ENCODE measurements at places on chromosomes 1 and 21.

GRCh38 chr1:16078925-16079656, 5.6 kb upstream of the FAM131C start:
- DNase-seq = peak; percentile 69

- DNase-seq = no peak
Observed at GRCh38 chr1:202034683-202035462, 24.5 kb downstream of the ELF3 start.

DNA sequence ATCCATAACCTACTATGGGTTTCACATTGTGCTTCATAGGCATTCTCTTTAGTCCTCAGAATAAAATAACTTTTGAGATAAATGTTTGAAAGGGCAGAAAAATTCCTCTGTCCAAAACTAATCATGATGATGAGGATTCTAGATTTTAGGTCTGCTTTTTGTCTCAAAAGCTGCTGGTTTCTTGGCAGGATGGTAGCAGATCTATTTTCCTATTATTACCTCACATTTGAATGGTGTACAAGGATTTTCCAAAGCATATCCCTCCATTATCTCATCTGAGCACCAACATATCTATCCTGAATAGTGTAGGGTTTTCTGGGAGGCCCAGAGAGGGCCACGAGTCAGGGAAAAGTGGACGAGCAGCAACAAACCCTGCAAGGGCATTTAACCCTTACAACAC, 201.9 kb downstream of the PLPP3 start:
- no peak for DNase-seq

GRCh38 chr1:177976596-177976995, 6.7 kb upstream of the SEC16B start:
- DNase-seq = no peak

GRCh38 chr1:58884706-58885661, 101.1 kb upstream of the JUN start:
- no peak for DNase-seq

DNA sequence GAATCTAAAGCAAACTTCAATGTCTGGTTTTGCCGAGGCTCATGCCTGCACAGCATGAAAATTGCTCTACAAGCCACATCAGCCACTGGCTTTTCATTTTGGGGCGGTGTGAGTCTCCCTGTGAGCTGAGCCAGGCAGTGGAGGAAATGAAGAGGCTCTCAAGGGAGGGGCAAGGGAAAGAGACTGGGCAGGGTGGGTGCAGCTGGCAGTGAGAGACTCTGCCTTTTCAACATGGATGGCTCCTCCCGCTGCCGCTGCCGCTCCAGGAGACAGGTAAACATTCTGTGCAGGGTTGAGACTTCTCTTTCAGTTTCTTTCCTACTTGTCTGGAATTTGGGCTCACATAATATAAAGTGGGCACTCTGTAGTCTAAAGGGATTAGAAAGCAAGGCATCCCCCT, 11.3 kb upstream of the CTSE start:
- DNase-seq = peak; percentile 71

GRCh38 chr1:226778657-226779058, 39.6 kb upstream of the ITPKB start:
- no peak for DNase-seq

- DNase-seq = no peak
Observed at GRCh38 chr1:69993810-69994209, 211.6 kb downstream of the LRRC40 start.

GRCh38 chr1:176961678-176962077, 202.8 kb downstream of the ASTN1 start:
- DNase-seq = no peak

GRCh38 chr1:183936791-183937190, 100.7 kb downstream of the COLGALT2 start:
- DNase-seq = no peak

- no peak for DNase-seq
Observed at GRCh38 chr21:14492931-14493330, 53.2 kb downstream of the SAMSN1 start.

DNA sequence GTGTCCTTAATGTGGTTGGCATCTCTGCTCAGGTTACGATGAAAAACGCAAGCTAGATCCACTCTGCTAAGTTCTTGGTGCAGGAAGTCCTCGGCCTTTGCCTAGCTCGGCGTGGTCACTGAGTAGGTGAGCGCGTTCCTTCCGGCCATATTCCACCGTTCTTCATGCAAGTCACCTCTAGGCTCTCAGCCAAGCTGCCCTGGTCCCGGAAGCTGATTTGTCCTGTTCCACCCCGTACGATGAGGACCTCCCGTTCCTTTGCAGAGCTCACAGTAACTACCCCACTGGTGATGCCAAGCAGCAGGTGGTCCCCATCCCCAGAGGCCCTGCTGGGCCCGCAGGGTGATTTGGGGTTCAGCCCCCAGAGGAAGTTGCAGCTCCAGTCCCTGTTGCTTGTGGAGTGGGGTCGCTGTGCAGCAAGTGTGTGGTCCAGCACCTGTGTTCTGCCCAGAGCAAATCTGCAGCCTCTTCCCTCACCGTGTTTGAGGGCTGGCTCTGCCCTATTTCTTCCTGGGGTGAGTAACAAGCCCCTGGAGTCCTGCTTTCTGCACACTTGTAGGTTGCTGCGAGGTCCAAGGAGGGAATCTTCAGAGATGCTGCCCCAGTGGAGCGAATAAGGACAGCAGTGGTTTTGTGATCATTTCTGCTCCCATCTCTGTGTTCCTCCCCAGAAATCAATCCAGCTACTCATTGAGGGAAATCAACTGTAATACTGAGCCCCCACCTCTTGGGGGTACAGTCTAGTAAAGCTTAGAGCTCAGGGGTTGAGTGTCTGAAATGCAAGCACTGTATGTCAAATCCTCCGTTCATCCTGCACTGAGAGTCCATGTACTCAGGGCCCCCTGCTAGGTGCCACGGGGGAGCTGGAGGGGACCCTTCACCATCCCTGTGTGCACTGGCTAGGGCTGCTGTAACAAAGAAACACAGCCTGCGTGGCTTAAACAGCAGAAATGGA, 2.3 kb downstream of the UMODL1 start:
- no peak for DNase-seq

- no peak for DNase-seq
Observed at GRCh38 chr1:65866439-65866838, 73.7 kb downstream of the PDE4B start.

GRCh38 chr1:247288341-247288740, 32.5 kb downstream of the VN1R5 start:
- no peak for DNase-seq

DNA sequence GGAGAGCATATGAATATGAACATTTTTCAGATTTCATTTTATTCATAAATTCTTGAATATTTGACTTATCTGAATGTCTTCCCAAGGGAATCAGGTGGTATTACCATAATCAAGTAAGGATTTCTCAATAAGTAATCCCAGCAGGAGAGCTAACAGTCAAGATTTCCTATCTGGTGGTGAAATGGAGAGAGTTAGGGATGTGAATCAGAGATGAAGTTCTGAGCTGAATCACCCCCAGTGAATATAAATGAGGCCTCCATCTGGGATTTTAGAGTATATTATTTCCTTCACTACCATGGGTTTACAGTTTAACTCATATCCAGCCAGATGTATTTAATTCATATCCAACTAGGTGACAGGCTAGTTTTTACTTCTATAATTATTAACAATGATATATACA, 61.5 kb upstream of the RGS2 start:
- no peak for DNase-seq

DNA sequence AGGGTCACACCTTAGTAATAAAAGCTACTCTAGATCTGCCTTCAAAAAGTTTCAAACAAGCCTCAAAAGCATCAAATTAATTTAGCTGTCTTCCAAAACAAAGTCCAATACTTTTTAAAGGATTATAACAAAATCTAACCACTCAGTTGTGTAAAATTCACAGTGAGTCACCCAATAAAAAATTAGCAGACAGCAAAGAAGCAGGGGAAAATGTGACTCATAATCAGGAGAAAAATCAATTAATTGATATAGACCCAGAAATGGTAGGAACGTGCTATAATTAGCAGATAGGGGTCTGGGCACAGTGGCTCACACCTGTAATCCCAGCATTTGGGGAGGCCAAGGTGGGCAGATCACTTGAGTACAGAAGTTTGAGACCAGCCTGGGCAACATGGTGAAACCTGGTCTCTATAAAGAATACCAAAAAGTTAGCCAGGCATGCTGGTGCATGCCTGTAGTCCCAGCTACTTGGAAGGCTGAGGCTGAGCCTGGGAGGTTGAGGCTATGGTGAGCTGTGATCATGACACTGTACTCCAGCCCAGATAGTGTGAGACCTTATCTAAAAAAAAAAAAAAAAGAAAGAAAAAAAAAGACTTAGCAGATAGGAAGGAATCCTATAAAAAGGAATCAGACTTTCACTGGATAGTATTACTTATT, 8.1 kb upstream of the MYOG start:
- no peak for DNase-seq

DNA sequence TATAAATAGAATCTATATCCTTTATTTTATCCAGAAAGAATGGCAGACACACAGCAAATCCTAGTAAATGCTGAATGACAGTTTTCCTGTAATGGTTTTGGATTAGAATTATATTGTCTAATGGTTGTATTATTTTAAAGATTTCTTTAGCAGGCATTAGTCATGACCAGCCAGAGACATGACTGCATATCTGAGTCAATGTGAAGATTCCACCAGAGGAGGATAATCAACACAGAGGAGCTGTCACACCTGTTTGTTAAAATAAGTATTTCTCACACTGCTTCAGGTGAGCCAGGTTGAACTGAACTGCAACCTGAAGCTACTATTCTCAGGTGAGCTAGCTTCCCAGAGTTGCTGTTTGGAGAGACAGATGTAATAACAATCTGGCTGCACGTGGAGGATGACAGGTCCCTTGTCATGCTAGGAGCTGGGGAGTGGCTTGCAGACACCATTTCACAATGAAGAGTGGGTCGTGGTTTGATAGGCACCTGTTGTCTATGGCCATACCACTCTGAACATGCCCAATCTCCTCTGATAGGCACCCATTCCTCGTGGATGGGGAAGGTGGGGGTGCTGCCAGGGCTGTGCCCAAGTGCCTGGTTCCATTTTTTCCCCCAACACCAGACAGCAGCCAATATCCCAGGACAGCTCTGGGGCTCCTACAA, 94.3 kb downstream of the KCNJ6 start:
- no peak for DNase-seq

DNA sequence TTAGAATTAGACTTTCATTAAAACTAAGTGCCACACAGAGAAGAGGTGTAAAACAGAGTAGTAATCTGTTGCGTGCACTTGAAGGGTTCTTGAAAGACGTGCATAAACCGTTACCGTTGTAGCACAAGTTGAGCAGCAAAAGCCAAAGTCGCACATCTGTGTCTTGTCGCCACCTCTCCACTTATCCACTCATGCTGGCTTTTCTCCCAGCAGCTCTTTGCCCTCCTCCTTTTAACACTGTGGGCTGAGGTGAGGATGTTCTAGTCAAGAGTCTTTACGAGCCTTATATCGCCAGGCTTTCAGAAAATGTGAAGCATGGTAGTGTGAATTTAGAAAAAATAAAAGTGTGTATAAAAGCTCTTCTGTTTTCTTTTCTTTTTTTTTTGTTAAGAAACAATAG, 48.0 kb downstream of the NR5A2 start:
- no peak for DNase-seq

DNA sequence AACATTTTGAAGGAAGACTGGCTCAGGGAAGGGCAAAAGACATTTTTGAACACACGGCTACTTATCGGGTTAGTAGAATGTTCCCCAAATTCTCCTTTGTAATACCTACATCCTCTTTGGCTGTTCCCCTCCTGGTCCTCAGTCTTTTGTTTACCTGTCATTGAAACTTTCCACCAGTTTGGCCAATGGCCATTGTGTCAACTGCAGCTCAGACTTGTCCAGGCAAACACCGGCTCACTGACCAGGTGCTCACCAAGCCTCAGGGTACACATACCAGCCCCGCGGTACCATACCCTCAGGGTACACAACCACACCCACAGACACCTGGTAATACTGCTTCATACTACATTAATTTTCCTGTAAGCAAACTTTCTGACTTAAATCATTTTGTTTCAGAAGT, 84.8 kb upstream of the ZNF648 start:
- DNase-seq = no peak

GRCh38 chr1:178945763-178946266, 74.9 kb upstream of the ANGPTL1 start:
- DNase-seq = no peak

DNA sequence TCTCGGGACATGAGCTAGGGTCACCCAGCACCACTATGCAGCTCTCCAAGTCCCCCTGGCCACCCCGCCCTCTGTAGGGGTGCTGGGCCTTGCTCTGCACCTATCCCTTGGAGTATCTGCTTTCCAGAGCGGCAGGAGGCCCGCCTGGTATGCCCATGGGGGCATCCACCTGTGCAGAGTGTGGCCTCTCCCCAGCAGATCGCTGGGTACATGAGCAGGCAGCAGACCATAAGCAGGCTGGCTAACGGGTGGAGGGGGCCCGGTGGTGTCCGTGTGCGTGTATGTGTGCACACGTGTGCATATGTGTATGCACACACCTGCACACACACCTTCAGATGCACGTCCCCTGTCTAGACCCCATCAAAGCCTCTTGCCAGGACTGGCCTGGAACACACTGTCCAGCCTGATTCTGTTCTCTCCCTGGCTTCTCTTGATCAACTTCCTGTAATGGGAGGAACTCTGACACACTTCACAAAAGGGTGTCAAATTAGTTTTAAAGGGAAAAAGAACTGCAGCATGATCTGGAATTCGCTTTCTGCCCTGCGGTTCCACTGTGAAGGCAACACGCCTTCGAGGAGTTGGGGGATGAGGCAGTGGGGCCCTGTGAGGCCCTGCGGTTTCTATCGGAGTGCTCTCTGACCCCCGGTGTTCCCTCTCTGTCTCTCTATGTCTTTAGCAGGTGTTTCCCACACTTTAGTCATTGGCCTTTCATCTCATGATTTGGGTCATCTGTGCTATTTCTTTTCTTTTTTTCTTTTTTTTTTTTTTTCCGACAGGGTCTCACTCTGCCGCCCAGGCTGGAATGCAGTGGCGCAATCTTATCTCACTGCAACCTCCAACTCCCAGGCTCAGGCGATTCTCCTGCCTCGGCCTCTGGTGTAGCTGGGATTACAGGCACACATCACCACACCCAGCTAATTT, 17.2 kb upstream of the NPHP4 start:
- no peak for DNase-seq

DNA sequence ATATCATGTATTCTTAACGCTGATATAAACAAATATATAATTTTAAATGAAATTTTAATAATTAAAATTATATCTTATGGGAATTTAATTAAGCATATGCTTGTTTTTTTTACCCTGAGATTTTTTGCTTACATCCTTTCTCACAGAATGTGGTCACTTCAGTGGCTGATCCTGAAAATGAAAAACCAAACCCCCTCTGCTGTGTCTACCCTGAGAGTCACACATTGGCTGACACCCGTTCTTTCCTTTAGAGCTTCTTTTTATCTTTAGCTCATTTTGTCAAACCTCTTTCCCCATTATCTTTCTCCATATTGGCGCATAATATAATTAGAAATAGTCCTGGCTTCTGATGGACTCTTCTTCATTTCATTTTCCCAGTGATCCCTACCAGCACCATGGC, 10.8 kb upstream of the CACYBP start:
- DNase-seq = no peak

- peak; percentile 3 for DNase-seq
Observed at GRCh38 chr21:38352536-38353219, 95.9 kb downstream of the KCNJ15 start.

- DNase-seq = no peak
Observed at GRCh38 chr1:121472017-121472416, 287.2 kb downstream of the SRGAP2C start.

- no peak for DNase-seq
Observed at GRCh38 chr21:26914557-26914956, 52.3 kb downstream of the ADAMTS5 start.

Measured in bone marrow (tissue), 2 donors.